Glomerular endothelial cell (primary cell): ENCODE measurements at places on chromosomes 1 and 21.

GRCh38 chr1:78240191-78240590, 194.4 kb downstream of the GIPC2 start:
- no peak for DNase-seq

DNA sequence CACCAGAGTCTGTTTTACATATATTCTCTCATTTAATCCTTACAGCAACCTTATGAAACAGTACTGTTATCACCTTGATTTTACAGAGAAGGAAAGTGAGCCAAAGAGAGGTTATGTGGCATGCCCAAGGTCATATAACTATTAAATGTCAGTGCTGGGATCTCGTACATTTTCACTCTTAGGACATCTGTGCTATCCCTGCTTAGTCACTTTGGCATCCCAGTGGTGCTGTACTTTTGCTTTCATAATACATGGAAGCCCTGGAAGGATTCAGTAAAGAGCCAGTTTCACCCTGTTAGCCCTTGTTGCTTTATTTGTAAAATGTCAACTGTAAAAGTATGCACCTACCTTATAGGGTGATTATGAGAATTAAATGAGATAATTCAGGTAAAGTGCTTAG, 104.4 kb downstream of the NFIA start:
- no peak for DNase-seq

GRCh38 chr1:31586376-31587327, 10.3 kb downstream of the TINAGL1 start:
- no peak for DNase-seq

DNA sequence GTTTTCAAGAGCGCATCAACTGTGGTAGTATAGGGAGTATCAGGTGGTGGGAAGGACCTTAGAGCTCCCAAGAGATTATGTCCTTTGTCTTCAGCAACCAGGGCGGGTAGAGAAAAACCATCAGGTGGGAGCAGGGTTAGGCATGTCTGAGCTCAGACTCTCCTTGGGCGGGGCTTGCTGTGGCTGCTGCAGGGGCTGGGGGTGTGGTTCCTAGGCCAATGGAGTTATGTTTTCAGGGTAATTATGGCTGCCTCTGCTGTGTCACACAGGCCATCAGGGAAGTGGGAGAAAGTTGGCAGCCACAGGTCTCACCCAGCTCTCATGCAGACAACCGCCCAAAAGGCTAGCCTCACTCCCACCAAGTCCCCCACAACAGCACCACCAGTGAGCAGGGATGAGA, 74.9 kb downstream of the FCRL5 start:
- no peak for DNase-seq

GRCh38 chr1:79842811-79843210, 836.3 kb upstream of the ADGRL4 start:
- no peak for DNase-seq

DNA sequence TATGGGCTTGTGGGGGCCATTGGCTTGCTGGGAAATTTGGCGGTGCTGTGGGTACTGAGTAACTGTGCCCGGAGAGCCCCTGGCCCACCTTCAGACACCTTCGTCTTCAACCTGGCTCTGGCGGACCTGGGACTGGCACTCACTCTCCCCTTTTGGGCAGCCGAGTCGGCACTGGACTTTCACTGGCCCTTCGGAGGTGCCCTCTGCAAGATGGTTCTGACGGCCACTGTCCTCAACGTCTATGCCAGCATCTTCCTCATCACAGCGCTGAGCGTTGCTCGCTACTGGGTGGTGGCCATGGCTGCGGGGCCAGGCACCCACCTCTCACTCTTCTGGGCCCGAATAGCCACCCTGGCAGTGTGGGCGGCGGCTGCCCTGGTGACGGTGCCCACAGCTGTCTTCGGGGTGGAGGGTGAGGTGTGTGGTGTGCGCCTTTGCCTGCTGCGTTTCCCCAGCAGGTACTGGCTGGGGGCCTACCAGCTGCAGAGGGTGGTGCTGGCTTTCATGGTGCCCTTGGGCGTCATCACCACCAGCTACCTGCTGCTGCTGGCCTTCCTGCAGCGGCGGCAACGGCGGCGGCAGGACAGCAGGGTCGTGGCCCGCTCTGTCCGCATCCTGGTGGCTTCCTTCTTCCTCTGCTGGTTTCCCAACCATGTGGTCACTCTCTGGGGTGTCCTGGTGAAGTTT, 550 bp downstream of the RXFP4 start:
- no peak for DNase-seq

DNA sequence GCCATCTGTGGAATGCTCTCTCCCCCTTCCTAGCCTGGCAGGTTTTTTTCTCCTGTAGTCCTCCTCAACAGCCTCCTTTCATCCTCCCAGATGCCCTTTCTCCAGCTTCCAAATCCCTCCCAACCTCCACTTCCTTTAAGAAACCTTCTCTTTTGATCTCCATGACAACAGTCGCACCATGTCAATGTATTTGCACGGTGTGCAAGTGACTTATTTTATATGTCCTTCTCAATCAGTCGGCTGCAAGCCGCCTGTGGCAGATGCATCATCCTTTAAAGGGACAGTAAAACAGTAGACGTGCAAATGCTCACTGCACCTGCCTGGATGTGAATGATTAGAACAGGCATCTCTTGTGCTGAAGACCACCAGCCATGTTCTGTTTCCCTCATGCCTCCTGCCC, 285.2 kb downstream of the PCP4 start:
- DNase-seq: no peak

DNA sequence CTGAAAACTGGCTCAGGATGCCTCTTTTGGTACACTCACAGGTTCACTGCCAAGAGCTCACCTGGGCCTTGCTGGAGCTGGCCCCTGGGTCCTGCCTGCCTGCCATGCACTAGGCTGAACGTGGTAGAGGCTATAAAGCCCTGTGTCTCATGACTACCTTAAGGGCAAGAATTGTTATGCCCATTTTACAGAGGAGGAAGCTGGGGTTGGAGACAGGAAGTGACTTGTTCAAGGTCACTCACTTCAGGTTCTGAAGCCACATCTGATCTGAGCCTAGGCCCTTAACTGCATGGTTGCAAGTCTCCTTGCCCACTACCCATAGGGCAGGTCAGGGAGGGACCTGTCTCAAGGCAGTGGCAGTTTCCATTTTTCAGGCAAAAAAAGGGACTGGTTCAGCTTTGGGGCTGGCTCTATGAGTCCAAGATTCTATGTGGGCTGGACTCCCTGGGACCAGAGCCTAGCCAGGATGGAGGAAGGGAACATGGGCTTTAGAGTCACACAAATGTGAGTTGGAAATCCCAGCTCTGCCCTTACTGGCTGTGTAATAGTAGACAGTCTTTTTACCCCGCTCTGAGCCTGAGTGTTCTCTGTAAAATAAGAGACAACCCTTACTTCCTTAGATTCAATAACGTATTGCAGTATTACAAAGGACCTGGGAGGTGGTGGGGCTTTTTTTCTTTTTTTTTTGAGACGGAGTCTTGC, 7.8 kb downstream of the STK40 start:
- DNase-seq: no peak

GRCh38 chr1:9071554-9072235, 2.3 kb upstream of the SLC2A5 start:
- no peak for DNase-seq

GRCh38 chr1:200510228-200510623, 100.4 kb upstream of the ZNF281 start:
- peak; percentile 68 for DNase-seq

DNA sequence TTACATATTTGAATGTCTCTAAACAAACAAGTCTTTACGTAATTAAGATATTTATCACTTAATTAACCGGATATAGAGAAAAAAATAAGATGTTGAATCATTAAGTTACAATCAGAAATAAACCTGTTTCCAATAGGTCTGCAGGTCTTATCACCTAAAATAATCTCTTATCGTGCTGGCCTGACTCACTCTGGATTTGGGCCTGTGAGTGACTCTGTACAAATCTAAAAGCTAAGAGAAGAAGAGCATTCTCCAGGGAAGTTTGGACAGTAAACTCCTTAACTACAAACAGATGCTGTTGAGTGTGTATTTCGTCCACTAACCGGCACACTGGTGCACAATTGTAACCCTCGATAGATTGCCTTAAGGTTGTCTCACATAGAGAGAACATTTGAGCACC, 25.3 kb downstream of the CEP104 start:
- no peak for DNase-seq

DNA sequence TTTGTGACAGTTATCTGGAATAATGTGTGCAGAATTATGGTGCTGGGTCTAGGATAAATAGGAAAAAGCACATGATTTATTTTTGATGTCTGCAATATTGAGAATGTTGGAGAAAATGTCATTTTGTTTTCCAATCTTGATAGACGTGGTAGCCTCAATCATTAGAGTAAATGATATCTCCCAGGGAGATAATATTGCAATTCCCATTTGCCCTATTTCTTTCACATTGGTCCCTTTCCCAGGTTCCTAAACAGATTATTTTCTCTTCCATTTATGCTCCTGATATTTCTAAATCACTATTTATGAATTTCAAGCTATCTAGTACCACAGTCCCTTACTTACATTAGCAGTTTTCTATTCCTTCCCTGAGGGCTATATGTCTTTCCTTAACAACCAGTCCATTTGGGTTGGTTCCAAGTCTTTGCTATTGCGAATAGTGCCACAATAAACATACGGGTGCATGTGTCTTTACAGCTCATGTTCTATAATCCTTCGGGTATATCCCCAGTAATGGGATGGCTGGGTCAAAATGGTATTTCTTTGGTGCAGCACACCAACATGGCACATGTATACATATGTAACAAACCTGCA, 447.3 kb downstream of the PLA2G4A start:
- DNase-seq: no peak

GRCh38 chr1:112995890-112996289, 39.9 kb upstream of the SLC16A1 start:
- peak; percentile 9 for DNase-seq

DNA sequence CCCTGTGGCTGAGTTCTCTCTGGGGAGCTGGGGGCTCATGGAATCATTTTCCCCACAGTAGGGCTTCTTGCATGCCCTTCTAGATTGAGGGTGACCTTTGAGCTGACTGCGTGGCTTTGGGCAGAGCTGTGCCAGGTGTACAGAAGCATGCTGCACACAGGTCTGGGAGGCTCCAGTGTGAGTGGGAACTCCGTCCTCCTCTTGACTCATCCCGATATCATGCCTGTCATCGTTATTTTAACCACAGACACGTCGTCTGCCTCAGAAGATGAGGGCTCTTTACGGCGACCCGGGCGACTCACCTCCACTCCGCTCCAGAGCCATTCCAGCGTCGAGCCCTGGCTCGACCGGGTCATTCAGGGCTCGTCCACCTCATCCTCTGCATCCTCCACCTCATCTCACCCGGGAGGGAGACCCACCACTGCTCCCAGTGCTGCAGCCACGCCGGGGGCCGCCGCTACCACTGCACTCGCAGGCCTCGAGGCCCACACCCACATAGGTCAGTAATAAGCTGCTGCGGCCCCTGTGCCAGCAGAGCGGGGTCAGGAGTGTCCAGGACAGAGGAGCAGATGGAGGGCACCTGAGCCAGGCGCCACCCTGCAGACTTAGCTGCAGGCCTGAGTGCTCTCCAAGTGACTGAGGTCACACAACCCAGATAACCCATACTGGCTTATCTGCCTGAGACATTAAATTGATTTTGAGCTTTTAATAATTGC, 39.8 kb downstream of the DIP2A start:
- DNase-seq: no peak

- DNase-seq: no peak
Observed at GRCh38 chr1:55288245-55288644, 73.1 kb upstream of the USP24 start.

DNA sequence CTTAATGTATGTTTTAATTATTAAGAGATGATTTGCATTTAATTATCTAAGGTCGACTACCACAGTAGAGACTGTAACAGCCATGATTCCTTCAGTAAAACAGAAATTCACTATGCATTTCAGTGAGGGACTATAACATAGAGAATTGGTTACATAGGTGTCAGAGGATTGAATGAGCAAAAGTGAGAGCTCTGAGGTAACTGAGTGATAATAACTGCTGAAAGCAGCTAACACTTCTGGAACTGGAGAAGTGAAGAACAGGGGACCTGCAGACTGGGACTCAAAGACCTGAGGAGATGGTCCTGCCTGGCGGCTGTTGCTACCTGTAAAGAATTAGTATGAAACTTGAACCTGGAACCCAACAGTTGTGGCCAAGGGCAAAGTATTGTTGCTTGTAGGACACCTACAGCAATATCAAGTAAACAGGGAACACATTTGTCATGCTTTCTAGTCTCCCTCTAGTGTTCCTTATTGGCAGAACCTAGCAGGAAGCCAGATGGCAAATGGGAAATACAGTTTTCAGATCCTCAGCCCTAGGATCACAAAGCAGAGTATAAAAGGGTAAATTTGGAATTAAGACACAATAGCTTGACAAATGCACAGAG, 110.6 kb downstream of the HS2ST1 start:
- DNase-seq: no peak

- no peak for DNase-seq
Observed at GRCh38 chr1:62025892-62026291, 168.8 kb upstream of the L1TD1 start.

DNA sequence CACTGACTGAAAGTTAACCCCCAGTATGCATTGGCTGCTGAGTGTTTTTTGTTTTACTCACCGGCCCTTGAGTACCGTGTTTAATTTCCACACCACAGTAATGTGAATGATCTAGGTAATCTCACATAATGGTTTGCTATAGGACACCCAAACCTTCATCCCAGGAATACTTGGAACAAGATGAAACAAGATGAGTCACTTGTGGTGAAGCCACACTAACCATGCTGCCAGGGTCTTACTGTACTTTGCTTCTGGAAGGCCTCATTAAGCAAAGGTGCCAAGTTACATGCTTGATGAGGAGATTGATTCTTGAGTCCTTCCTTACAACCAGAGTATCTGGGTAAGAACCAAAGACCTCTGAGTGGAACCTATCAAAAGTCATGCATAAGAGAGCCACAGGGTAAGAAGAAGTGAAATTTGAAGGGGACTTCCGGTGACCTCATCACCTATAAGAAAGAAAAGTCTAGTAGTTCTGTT, 163.3 kb downstream of the NRIP1 start:
- no peak for DNase-seq

DNA sequence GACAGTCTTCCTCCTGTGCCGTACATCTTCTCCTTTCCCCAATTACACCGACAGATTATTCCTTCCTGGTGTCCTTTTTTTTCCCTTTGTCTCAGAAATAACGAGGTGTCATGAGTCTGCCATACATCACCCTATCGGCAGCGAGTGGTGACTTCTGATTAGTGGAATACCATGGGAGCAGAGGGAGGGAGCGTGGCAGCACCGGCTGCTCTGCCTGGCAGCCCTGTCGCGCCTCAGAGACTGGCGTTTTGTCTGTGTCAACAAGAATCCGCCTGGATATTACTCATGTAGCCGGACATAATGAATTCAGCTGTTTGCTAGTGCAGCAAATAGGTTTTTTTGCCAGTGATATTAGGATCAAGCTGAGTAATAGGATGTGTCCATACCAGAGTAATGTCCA, 51.8 kb downstream of the UTP25 start:
- DNase-seq: no peak

- no peak for DNase-seq
Observed at GRCh38 chr1:39877231-39877778, 6.0 kb downstream of the TRIT1 start.

GRCh38 chr1:76170084-76170483, 95.5 kb downstream of the ST6GALNAC3 start:
- no peak for DNase-seq
